ENCODE measurements at places on chromosomes 3 and 15.

- DNase-seq, result peak; percentile 30
Measured at GRCh38 chr15:27903405-27903804, 195.7 kb downstream of the OCA2 start.

- no peak for DNase-seq
Measured at GRCh38 chr3:149999421-149999820, 28.7 kb upstream of the PFN2 start.

DNA sequence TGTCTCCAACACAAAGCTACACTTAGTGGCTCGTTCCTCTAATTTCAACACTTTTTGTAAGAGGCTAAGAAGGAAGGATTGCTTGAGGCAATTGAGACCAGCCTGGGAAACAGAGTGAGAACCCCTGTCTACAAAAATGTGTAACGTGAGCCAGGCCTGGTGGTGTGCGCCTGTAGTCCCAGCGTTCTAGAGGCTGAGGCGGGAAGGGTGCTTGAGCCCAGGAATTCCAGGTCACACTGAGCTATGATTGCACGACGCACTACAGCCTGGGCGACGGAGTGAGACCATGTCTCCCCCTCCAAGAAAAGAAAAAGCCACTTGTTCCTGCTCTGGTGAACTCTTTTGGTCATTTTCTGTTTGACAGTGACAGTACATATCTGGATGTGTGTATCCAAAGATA is 127.9 kb downstream of the GABRB3 start:
- no peak for DNase-seq

GRCh38 chr3:59809710-59810444 is 760.1 kb upstream of the CFAP20DC start:
- DNase-seq, result no peak

- DNase-seq, result no peak
Measured at GRCh38 chr15:79169526-79170133, 79.0 kb upstream of the RASGRF1 start.

DNA sequence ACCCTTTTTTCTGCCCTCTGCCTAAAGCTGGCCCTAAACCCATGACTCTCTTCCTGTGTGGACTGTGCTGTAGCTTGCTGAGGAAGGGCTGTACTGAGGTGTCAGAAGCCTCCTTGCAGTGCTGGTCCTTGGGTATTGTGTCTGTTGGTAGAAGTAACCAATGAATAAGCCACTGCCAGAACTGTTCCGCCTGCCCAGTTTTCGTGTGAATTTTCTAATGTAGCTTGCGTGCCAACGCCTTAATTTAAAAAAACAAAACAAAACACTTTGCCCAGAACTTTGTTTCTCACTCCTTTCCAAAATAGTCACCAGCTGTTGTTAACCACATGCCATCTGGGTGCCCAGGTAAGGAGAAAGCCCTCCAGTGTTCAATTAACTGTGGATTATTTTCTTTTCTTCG is 101.9 kb downstream of the KLHL25 start:
- peak; percentile 72 for DNase-seq

DNA sequence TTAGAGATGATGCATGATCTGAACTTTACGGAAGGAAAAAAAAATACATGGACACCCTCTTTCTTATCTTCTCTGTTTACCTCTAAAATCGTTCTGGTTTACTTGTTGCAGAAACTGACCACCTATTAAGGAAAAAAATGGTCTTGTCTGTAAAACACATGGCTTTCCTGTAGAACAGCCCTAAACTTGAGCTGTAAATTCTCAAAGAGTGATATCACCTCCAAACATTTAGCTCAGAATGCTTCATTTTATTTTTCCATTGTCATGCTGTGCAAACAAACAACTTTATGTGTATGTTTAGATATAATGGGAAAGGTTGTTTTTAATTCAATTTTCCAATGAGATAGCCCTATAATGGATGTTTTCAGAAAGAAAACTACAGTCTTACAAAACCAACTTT is 237.4 kb upstream of the NR2F2 start:
- no peak for DNase-seq

- DNase-seq, result no peak
Measured at GRCh38 chr3:20648294-20648693, 462.3 kb upstream of the SGO1 start.

DNA sequence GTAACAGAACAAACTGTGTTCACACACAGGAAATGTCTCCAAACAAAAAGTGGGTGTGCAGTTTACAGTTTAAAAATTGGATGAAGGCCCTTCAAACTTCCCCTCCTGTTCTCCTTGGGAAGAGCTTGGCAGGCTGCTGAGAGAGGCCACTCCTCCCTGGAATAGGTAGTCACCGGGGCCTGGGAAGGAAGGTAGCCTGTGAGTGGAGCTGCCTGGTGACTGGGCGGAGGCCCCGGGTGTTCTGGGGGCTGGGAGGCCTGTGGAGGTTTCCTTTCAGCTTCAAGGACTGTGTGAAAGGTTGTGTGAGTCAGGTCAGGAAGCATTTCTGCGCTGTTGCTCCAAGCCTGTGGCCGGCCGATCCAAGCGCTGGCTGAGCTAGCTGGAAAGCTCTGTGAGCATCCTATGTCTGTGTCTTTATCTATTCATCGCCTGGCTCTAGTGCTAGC is 14.1 kb downstream of the SLCO3A1 start:
- DNase-seq, result no peak

GRCh38 chr3:172069478-172069877 is 30.1 kb downstream of the FNDC3B start:
- no peak for DNase-seq

DNA sequence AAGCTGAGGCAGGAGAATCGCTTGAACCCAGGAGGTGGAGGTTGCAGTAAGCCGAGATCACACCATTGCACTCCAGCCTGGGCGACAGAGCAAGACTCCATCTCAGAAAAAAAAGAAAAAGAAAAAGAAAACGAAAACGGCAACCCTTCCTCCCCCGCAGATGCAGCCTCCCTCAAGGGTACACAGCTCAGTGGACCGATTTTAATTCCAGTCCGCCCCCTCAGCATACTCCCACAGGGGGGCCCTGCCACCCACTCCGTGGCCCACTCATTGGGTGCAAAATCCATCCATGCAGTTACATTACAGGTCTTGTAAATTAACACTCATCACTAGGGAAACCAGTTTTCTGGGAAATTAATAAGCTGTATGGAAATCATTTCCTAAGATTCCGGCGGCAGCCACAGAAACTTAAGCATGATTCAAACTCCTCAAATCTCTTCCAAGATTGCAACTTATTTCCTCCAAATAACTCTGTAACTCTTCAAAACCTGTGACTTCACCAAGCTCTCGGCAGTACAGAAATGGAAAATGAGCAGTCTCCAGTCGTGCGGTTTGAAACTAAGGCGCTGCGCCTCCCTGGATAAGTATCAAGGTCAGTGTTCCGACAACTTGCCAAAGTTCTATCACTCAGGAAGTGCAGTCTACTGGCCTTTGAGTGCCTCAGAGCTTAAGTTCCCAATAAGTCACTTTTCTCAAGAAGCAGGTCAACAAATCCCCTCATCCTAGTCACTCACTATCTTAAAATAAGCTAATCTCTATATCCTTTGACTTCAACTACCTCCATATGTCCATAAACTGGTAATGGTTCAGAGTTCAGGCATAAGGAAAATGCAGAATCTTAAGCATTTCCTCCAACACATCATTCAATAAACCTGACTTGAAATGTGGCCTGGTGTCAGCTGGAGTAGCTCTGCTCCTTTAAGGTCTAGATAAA is 24.7 kb upstream of the KLHL6 start:
- DNase-seq, result no peak

DNA sequence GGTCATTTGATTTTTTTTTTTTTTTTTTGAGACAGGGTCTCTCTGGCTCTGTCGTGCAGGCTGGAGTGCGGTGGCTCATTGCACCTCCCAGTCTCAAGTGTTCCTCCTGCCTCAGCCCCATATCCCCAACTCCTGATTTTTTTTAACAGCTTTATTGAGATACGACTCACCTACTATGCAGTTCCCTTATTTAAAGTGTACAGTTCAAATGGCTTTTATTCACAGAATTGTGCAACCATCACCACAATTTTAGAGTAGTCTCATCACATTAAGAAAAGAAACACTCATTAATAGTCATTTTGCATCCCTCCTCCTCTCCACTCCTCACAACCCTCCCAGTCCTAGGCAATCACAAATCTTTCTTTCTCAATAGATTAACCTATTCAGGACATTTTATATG is 1.9 kb upstream of the TRA2B start:
- no peak for DNase-seq

DNA sequence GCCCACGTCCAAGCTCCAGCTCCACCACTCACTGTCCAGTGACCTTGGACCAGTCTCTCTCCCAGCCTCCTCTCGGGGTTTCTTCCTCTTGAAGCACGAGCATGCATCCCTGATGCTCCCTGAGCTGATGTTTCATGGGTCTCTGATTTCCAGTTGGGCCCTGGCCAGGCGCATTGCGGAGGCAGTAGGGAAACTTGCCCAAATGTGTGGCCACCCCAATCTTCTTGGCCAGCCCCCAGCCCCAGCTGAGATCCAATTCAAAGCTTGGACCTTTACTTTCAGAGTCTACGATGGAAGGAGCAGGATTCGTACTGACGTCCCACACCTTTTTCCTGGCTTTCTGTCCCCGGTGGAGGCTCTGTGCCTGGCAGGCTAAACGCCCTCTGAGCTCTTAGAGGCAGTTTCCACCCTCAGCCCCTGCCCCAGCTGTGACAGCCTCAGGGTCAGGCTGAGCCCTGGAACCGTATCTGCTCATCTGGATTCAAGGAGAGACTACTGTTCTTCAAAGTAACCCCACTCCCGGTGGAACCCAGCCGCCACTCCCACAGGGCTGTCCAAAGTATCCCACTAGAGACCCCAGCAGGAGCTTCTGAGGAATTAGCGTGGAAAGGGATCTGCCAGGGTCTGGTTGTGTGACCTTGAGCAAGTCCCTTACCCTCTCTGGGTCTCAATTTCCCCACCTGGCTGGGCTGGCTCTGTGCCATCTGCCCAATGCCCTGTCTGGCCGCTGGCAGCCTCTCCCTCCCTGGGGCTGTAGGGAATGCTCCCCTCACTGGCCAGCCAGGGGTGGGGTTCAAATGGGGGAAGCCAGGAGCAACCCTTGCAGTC is 37.4 kb downstream of the CPN2 start:
- no peak for DNase-seq

DNA sequence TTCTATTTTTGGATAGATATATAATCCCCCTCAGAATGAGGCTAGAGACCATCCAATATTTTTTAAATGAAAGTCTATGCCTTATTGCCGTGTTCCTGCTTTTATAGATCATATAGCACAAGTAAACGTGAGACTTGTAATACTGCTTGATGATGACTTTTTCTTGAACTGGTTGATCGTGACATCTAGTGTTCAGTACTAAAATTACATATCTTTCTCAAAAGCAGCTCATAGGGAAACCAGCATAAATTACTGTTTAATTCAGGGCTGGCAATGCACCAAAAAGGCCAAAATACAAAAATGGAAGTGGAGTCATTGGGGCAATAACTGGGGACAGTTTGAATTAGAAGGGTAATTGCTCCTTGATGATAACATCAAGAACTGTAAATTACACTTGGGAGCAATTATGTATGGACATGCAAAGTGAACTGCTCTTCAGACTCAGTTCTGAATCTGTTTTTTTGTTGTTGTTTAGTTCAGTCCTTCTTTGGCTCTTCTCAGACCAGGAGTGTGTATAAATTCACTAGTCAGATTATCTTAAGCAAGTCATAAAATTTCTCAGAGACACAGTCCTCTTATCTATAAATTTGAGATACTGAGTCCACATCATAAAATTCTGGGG is 325.3 kb downstream of the THSD4 start:
- peak; percentile 61 for DNase-seq

DNA sequence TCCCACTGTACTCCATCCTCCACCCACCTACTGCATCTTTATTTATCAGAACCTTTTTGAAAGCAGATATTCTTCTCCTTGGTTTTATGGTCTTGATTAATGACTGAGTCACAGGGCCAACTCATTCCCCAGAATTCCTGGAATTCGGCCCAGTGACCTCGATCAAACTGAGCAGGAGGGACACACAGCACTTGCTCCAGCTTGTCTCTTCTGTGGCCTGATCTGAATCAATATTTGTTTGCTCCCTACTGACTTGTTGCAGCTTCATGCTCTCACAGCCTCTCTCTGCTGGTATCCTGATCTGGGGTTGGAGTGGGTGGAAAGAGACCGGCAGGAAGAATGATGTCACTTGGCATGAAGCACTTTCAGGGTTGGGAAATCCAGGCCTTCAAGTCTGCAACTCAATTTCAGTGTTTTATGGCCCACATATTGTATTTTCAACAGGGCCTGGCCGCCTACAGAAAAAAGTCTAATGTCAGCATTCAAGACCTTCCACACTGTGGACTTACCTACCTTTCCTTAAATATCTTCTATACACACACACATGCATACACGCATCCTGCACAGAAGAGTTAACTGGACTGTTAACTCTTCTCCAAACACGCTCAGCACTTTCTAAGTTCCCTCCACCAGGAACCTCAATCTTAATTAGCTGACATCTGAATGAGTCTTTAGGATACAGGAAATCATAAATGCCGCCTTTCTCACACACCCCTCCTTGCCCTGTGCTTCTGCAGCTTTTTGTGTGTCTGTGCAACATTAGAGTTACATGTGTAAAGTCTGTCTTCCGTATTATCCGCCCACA is 4.6 kb downstream of the ANXA2 start:
- no peak for DNase-seq

GRCh38 chr15:95265419-95265997 is 1034.1 kb downstream of the MCTP2 start:
- DNase-seq, result peak; percentile 56

DNA sequence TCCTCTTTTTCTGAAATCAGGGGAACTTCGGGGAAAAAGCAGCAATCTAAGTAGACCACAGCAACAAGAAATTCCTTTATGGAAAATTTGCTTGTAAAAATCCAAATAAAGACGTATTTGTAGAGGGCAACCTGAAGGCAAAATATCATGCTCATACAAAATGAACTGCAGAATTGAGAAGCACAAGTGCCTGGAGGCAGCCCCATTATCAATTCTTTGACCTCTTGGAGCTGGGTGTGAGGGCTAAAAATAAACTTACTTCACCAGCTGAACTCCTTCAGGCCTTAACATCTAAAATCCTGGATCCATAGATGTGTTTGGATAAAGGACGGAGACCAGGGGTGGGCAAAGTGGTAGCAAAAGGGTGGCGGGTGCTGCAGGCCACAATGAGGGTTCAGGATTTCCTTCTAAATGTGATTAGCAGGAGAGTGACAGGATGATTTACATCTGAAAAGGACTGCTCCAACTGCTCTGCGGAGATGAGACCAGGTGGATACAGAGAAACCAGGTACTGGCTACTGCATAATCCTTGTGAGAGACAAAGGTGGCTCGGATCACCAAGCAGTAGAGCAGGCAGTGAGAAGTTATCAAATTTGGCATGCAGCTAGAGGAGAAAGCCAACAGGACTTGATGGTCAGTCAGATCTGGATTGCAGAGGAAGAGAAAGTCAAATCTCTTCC is 81.7 kb upstream of the TJP1 start:
- DNase-seq, result no peak

GRCh38 chr3:133840055-133840737 is 34.6 kb downstream of the SRPRB start:
- DNase-seq, result no peak

DNA sequence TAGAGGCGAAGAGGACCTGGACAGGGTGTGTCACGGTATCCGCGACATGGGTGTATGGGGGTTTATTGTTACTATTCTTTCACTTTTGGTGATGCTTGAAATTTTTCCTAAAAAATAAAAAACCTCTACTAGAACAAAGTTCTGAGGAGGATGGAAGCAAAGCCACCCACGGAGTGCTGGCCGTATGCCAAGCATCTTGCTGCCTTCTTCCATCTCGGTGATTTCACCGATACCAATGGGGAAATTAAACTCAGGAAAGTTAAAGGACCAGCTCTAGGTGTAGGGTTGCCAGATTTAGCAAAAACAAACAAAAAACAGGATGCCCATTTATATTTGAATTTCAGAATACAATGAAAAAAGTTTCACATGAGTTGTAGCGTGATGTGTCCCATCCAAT is 33.9 kb downstream of the SMAD6 start:
- no peak for DNase-seq

- DNase-seq, result no peak
Measured at GRCh38 chr3:196012941-196013476, 68.9 kb downstream of the TFRC start.
